ENCODE measurements at places on chromosomes 7 and 10. TPM values are rescaled to one million over a fixed set of nuclear protein-coding genes. Genes with fewer than 3 reads are reported as not detected.

GRCh38 chr10:114664127-114664526 is 6.1 kb upstream of the ABLIM1 start:
- H3K27ac ChIP-seq, result peak overlapping the region; percentile 88
- H3K36me3 ChIP-seq, result no peaks in the 10 kb centered on the region
- H3K4me3 ChIP-seq, result no peak overlapping the region
- no peaks in the 10 kb centered on the region for H3K27me3 ChIP-seq
- DNase-seq, result no peak

GRCh38 chr10:87635498-87636312 is 24.0 kb upstream of the PAPSS2 start:
- no peak overlapping the region for H3K27ac ChIP-seq
- no peaks in the 10 kb centered on the region for H3K36me3 ChIP-seq
- H3K4me3 ChIP-seq, result no peak overlapping the region
- no peaks in the 10 kb centered on the region for H3K27me3 ChIP-seq
- no peaks in the 10 kb centered on the region for H3K4me1 ChIP-seq
- DNase-seq, result no peak

ADCY1 gene
- 2.8 TPM for total RNA-seq

- no peak overlapping the region for H3K27ac ChIP-seq
- no peaks in the 10 kb centered on the region for H3K36me3 ChIP-seq
- no peaks in the 10 kb centered on the region for H3K27me3 ChIP-seq
- no peaks in the 10 kb centered on the region for H3K4me1 ChIP-seq
Observed at GRCh38 chr10:61683319-61683718, 20.6 kb downstream of the CABCOCO1 start.

GJD4 gene
- not detected for total RNA-seq

- no peak overlapping the region for H3K4me3 ChIP-seq
- no peaks in the 10 kb centered on the region for H3K36me3 ChIP-seq
- no peak overlapping the region for H3K27ac ChIP-seq
- H3K4me1 ChIP-seq, result peaks cover 10% of the 10 kb centered on the region
- H3K27me3 ChIP-seq, result no peaks in the 10 kb centered on the region
Observed at GRCh38 chr7:46554688-46555422, 633.8 kb upstream of the IGFBP3 start.

GRCh38 chr10:33235251-33235884 is 99.1 kb downstream of the NRP1 start:
- H3K36me3 ChIP-seq, result peaks cover 28% of the 10 kb centered on the region
- peaks cover 96% of the 10 kb centered on the region for H3K4me1 ChIP-seq
- H3K4me3 ChIP-seq, result no peak overlapping the region
- DNase-seq, result no peak
- no peaks in the 10 kb centered on the region for H3K27me3 ChIP-seq

GRCh38 chr7:117997862-117998825 is 124.9 kb upstream of the CTTNBP2 start:
- no peak overlapping the region for H3K4me3 ChIP-seq
- no peaks in the 10 kb centered on the region for H3K27me3 ChIP-seq
- no peaks in the 10 kb centered on the region for H3K36me3 ChIP-seq
- H3K27ac ChIP-seq, result no peak overlapping the region
- no peaks in the 10 kb centered on the region for H3K4me1 ChIP-seq
- no peak for DNase-seq

- H3K27ac ChIP-seq, result peak overlapping the region; percentile 68
- H3K27me3 ChIP-seq, result no peaks in the 10 kb centered on the region
- no peak for DNase-seq
- peaks cover 35% of the 10 kb centered on the region for H3K36me3 ChIP-seq
- H3K4me3 ChIP-seq, result peak overlapping the region; percentile 28
- H3K4me1 ChIP-seq, result peaks cover 83% of the 10 kb centered on the region
Observed at GRCh38 chr7:129875745-129876411, 76.9 kb downstream of the UBE2H start.

GALNT17 gene
- 95.3 TPM for total RNA-seq
